ENCODE measurements at places on chromosomes 16 and 17. TPM values are rescaled to one million over a fixed set of nuclear protein-coding genes. Genes with fewer than 3 reads are reported as not detected.

- DNase-seq: no peak
Observed at GRCh38 chr16:81715358-81716196, 63.5 kb upstream of the PLCG2 start.

- DNase-seq: no peak
Observed at GRCh38 chr16:69056421-69056820, 49.0 kb upstream of the HAS3 start.

DNA sequence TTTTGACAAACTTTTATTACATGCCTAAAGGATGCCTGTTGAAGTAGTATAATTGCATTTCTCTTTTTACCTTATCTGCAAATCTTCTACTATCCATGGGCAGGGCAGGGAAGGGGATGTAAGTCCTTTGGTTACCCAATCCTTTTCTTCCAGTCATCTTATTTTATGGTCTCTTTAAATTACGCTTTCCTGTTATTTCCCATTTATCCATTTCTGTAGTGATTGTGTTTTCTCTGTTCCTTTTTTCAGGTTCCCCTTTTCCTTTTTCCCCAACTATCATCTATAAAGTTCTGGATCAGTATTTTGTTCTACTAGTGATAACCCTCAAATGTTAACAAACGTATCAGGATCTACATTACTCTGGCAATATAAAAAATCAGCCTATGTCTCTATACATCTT, 3.3 kb upstream of the ABCA9 start:
- no peak for DNase-seq

Gene CMTM2
- polyA plus RNA-seq: 0.77 TPM

- DNase-seq: no peak
Observed at GRCh38 chr17:55833306-55833705, 82.5 kb downstream of the PCTP start.

Gene ALG1
- polyA plus RNA-seq: 20.2 TPM

Gene NEUROD2
- polyA plus RNA-seq: 0.06 TPM

- DNase-seq: no peak
Observed at GRCh38 chr17:28916302-28916934, 13.5 kb upstream of the DHRS13 start.

Data from left lung (tissue), 14 donors.